T-helper 1 cell (primary cell): ENCODE measurements at places on chromosomes 1 and 21.

DNA sequence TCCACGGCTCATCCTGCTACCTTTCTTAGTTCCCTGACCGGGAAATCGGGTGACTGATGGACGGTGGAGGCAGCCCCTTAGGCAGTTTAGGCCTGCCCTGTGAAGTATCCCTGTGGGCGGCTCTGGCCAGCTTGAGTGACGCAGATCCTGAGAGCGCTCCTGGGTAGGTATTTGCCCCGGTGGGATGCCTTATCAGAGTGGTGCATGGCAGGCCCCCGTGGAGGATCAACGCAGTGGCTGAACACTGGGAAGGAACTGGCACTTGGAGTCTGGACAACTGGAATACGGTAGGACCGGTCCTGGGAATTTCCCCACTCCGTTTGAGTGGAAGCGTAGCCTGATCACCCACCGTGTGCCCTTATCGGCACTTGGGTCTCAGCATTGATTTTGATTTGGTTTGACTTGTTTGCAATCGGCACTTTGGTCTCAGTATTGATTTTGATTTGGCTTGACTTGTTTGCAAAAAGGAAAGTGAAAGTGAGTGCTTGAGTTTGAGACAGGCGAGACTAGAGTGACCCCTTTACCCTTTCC, 15.2 kb downstream of the PLA2G2F start:
- DNase-seq = no peak

- no peak for DNase-seq
These were observed 39.6 kb downstream of the UBASH3A start for GRCh38 chr21:42443181-42443785.

- DNase-seq = no peak
These were observed 703.1 kb downstream of the ADGRL2 start for GRCh38 chr1:82503822-82504221.

GRCh38 chr1:153677718-153678518, 570 bp upstream of the NPR1 start:
- no peak for DNase-seq

DNA sequence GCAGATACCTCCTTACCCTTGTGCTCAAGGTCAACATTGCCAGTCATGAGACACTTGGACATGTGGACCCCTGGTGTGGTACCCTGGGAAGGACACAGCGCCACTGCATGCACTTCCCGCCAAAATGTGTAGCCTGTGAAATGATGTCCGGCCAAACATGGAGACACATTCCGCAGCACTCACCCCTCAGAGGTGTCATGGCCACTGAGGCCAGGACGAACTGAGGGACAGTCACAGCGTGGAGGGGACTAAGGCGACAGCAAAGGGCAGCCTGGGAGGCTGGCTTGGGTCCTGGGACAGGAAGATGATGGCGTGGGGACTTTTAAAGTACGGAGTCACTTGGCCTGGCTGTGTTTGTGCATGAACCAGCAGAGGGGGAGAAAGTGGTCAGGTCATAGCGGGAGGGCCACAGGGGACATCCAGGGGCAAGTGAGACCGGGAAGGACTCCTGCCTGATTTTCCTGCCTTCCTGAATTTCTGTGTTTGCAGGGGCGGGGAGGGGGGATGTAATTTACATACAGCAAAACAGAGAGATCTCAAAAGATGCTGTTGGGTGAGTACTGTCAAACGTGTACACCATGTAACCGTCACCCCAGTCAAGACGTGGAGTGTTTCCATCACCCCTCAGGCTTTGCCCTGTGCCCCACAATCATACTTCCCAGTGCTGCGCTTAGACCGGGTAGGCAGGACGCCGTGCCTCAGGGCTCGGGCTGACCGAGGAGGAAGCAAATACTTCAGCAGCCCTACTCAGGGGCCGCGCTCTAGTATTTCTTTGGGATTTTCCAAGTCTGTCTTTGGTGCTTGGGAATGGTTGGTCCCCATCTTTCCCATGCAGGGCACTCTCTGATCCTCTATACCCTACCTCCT, 45.2 kb downstream of the WDR4 start:
- DNase-seq = no peak

DNA sequence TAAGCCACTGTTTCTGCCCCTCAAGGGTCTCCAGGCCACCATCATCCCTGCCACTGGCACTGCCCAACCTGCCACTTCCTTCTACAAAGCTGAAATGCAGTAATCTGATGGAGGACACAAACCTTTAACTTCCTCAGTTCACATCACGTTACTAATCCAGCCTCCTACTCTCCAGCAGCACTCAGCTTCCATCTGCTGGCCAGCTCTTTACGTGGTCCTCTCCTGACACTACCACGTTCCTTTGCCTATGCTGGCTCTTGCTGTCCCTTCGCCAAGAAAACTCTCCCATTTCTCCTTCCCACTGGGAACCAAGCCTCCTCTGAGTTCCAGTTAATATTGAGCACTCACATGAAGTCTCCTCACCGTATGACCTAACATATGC, 124.0 kb downstream of the EDEM3 start:
- DNase-seq = no peak

DNA sequence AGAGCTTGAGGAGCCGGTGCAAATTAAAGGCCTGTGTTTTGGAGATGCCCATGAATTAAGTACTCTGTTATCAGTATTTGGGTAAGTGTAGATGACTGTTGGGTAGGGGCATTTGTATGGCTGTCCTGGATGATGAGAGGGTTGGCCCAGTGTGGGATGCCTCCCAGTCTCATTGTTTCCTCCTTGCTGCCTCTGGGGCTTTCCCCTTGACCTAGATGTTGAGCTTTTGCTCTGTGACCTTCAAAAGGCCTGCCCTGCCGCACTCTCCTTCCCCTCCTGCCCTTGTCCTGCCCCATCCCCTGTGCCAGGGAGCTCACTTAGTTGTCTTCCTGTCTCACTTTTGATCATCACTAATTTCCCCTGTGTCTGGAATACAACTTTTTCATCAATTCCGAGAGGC, 10.0 kb downstream of the GALNT2 start:
- no peak for DNase-seq

DNA sequence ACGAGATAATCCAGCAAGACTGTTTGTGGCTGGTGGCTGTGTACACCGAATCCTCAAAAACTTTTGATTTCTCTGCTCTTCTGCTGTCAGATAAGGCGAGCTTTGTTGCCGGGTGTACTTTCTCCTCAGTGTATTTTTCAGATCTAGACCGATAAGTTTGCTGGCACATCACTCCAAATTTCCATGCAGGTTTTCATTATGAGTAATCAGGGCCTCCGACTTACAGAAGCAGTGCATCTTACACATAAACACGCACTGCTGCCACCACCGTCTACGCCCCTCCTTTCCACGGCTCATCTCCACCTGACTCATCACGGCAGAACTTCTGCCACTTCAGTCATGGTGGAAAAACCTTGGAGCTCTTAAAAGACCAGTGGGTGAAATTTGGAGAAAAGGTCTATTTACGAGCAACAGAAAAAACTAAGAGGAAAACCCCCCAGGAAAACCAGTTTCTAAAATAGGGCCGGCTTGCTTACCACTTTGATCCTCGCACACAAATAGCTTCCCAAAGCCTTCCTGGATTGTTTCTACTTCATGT, 7.7 kb downstream of the ZBTB21 start:
- DNase-seq = peak; percentile 34

DNA sequence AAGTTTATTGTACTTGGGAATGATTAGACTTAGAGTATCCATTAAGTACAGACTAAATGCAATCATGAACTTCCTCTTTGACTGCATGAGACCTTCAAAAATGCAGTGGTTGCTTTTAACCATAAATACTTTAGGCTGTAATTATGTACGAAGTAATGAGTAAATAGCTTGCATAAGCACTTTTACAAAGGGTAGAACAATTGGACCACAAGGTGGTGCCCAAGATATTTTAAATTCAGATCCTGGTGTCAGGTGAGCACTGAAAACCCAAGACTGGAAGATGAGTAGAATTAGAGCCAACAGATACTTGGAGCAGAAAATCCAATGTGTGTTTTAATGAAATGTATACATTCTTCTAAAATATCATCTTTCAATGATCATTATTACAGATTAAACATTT, 43.4 kb upstream of the RHOU start:
- no peak for DNase-seq

DNA sequence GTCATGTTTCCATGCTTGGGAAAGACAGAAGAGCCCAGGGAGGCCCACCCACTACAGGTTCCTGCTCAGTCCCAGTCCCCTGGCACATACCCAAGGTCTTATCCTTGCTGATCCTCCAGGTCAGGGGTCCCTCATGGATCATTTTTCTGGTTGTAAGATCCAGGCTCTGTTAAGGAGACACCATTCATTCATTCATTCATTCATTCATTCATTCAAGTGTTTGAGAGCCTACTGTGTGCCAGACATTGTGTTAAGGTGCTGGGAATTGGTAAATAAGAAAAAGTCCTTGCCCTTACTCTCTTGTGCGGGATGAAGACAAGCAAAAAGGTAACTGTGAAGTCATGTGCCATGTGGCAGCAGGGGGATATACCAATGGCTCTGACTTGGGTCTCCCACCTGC, 23.8 kb downstream of the LRRC71 start:
- no peak for DNase-seq

GRCh38 chr1:29396438-29397255, 160.3 kb downstream of the PTPRU start:
- DNase-seq = no peak

GRCh38 chr1:201347498-201348210, 29.8 kb downstream of the TNNT2 start:
- no peak for DNase-seq

DNA sequence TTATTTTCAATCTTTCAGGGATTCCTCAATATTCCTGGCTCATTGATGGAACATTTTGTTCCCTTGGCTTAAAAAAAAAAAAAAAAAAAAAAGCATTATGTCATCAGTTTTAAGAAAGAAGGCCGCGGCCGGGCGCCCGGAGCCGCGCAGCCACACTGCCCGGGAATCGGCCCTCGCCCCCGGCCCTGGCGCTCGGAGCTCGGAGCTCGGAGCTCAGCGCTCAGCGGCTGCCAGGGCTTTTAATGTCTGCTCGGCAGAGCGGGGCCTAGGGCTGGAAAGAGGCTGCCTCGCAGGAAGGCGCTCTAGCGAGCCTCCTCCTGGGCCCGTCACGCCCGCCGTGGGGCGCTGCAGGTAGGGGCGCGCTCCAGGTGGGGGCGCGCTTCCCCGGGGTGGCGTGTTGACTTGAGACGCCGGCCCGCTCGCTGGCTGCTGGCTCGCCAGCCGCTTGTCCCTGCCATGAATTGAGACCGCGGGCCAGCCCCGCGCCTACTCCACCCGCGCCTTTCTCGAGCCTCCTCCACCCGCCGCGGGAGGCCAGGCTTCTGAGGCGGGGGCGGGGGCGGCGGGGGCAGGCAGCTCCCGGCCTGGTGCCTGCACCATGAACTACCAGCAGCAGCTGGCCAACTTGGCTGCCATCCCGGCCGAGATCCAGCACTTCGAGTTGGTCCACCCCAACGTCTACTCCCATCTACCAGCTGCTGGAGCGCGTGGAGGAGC, 5.4 kb upstream of the TDRD5 start:
- DNase-seq = no peak

DNA sequence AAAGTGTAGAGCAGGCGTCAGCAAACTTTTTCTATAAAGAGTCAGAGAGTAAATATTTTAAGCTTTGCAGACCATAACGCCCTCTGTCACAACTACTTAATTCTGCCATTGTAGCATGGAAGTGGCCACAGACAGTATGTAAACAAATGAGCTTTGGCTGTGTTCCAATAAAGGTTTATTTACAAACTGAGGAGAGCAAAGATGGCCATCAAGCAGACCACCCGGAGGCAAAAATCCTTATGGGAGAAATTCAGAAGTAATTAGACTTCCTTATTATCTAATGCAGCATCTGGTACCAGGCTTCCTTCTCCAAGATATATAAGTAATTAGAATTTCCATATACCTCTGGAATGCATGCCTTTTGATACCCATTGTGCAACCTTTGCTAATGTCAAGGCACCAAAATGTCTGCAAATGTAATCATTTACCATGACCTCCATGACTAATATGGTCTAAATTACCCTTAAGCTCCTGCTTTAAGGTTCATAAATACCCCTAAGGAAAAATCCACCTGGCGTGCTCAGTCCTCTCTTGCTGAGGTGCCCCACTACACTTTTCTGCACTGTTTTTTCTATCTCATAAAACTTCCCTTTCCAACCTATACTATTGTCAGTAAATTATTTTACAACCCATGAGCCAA, 377.8 kb downstream of the MATN1 start:
- no peak for DNase-seq

DNA sequence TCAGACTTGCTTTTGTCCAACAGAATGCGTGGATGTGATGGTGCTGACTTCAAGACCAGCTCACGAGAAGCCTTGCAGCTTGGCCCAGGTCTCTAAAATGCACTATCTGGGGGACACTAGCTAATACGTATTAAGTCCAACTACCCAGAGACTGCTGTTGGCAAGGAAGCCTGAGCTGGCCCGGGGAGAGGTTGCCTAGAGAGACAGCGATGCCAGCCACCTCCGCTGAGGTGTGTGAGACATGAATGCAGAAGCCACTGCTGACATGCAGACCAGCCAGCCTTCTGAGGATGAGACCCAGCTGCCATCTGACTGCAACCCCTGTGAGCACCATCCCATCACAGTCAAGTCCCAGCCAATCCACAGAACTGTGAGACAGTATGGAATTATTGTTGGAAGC, 32.5 kb downstream of the THAP3 start:
- DNase-seq = no peak

- no peak for DNase-seq
These were observed 34.7 kb downstream of the SLC1A7 start for GRCh38 chr1:53107570-53108322.

- no peak for DNase-seq
These were observed 3.4 kb downstream of the SELL start for GRCh38 chr1:169707912-169708604.

DNA sequence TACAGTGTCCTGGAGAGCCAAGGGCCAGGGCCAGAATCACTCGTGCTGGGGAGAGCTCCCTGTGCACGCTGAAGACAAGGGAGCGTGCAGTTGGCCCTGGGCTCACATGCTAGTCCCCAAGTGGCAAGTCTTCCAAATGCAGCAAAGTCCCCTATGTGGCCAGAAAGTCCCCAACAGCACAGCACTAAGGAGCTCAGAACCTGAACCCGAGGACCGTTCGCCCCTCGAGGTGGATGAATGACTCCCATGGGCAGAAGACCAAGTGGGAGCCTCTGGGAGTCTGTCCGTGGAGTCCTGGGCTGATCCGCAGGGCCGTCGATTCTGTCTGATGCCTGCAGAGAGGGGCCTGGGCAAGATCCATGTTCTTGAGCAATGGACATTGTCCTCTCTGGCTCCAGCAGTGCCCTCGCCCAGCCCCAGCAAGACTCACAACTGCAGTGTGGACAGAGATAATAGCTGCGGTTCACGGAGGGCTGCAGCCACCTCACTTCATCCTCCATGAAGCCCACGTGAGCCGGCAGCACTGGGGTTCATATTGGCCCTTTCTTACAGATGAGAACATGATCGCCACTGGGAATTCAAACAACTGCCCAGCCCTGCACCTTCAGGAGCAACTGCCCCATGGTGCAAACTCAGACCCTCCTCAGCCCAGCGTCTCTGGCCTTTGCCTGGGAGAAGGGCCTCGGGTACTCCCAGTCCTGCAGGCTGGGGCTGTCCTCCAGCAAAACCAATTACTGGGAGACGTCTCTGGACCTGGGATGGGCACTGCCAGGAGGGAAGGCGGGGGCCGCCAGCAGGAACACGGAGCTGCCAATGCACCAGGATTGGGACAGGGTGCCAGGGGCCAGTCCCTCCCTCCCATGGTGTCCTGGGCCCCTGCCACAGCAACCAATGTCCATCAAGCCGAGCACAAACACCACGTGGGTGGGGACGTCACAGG, 243.7 kb downstream of the NPHP4 start:
- DNase-seq = no peak

- no peak for DNase-seq
These were observed 167.5 kb downstream of the ZNF281 start for GRCh38 chr1:200242110-200243041.

- DNase-seq = peak; percentile 98
These were observed at the start of gene ATAD3A for GRCh38 chr1:1511533-1512285. TSS of gene ATAD3A (plus strand) at chr1:1512162. CDS start at chr1:1512269, 107 bp downstream.
